Nephron progenitor cell (in vitro differentiated cells): ENCODE measurements at places on chromosomes 3 and 15.

DNA sequence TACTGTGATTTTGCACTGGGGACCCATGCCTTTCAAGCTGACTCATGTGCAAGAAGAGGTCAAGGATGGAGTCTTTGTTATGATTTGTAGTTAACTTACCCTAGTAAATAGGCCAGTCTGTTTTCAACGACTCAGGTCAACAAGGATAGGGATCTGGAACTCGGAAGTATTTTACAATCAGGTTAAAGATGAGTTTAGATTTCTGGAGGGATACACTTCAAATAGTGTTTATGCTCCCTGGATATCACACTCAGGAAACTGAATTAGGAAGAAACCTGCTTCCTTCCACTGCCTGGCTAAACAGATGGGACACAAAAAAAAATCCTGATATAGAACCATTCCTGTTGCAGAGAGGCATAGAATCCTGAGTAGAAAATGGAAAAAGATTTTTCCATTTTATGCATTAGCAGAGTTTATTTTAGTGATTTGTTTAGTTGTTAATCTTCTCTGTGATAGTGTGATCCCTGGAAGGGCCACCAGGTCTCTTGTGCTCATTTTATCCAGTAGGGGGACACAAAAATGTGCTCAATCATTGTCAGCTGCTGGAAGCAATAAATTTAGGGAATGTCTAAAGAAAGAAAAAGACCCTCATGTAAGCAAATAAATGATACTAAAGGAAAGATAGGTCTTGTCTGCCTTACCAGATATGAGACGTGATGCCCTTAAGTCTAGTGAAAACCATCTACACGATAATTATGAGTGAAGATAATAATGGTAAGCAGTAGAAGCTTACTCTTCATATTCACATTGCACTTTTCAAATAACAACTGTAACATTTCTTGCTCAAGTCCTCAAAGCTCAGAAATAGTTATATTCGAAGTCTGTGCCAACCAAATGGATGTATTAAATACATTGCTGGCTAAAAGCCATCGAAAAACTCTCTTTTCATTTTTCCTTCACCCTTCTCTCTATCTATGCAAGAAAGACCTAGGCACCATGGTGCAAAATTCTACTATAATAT is 452.1 kb upstream of the KCNMB2 start:
- H3K4me3 ChIP-seq, result peak overlapping the region; percentile 67
- no peaks in the 10 kb centered on the region for H3K27me3 ChIP-seq
- no peak for DNase-seq
- peaks cover 6% of the 10 kb centered on the region for H3K36me3 ChIP-seq
- peaks cover 100% of the 10 kb centered on the region for H3K4me1 ChIP-seq

DNA sequence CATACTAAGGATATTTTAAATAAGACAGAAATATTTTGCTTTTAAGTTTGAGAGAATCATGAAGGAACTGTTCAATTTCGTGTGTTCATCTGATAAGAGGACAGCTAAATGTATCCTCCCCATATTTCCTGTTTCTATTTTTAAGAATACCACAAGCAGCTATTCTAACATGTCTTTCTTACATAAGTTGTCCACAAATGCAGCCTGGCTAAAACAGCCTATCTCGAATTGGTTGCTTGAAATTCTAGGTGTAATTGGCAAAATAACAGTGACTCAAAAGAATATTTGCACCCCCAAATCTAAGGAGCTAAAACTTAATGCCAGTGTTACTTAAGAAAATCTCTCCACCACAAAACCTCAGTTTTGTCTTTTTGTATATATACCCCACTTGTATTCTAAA is 35.0 kb downstream of the BTLA start:
- DNase-seq, result no peak
- peaks cover 4% of the 10 kb centered on the region for H3K4me1 ChIP-seq
- no peak overlapping the region for H3K4me3 ChIP-seq
- no peak overlapping the region for H3K27ac ChIP-seq
- H3K27me3 ChIP-seq, result no peaks in the 10 kb centered on the region

DNA sequence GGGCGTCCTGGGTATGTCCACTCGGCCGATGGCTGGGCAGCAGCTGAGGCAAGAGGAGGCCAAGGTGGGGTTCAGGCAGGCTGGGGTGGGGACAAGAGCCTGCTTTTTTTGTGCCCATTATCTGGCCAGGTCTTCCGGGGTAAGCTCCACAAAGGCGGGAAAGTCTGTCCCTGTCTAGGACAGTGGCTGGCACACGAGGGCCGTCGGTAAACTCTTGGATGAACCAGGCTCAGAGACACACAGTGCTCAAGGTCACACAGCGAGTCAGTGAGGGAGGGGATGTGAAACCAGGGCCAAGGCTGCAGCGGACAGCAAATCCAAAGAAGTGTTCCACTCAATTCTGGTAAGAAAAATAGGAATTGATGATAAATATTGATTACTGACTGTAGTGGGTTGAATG is 2.9 kb downstream of the DNAJB8 start:
- no peak for DNase-seq
- H3K36me3 ChIP-seq, result no peaks in the 10 kb centered on the region
- H3K27me3 ChIP-seq, result peaks cover 61% of the 10 kb centered on the region

DNA sequence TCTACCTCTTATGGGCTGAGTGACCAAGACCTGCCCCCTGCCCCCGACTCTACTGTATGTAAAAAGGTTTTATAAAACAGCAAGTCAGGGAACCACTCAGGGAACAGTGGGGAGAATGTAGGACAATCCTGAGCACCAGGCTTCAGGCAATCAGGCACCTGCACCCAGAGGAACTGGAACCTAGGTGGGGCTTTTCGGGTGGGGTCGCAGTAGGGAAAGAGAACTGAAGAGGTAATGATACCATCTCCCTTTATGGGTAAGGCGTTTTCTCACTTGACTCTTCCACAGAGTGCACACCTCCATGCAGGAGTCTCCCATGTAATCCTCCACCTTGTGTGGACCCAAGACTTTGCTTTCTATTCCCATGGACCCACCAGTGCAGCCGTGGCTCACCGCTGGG is 45.8 kb downstream of the MYO1E start:
- peaks cover 33% of the 10 kb centered on the region for H3K4me1 ChIP-seq
- no peak overlapping the region for H3K27ac ChIP-seq
- H3K27me3 ChIP-seq, result peaks cover 7% of the 10 kb centered on the region
- H3K4me3 ChIP-seq, result no peak overlapping the region
- no peak for DNase-seq
- no peaks in the 10 kb centered on the region for H3K36me3 ChIP-seq

- DNase-seq, result no peak
- H3K4me3 ChIP-seq, result no peak overlapping the region
- no peak overlapping the region for H3K27ac ChIP-seq
- H3K27me3 ChIP-seq, result peaks cover 8% of the 10 kb centered on the region
Measured at GRCh38 chr15:66808181-66808824, 106.3 kb downstream of the SMAD6 start.

DNA sequence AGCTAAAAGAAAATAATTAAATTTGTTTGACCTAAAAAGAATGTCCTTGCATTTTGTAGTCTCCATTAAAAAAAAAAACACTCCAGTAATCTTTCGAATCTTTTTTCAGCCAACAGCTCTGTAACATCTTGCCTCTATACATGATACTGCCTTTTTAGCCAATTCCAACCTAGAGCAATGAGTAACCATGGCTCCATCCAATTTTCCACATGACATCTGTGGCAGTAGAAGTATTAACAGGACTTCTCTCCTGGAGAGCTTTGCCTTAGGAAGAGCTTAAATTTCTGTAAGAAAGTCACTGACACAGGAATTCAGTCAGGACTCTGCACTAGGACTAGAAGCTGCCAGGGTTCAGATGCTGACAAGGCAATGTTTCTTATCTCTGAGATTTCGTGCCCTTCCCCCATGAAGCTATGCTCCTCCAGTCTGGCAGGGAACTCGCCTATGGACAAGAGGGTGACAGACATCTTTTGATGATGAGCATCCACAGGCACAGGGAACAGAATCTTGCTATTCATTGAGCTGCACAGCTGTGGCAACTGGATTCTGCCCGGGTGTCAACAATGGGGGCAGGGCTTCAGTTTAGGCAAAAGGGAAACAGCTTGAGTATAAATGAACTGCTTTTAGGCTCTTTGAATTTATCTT is 81.8 kb downstream of the ALCAM start:
- no peak for DNase-seq
- no peak overlapping the region for H3K4me3 ChIP-seq
- H3K27ac ChIP-seq, result peak overlapping the region; percentile 79

DNA sequence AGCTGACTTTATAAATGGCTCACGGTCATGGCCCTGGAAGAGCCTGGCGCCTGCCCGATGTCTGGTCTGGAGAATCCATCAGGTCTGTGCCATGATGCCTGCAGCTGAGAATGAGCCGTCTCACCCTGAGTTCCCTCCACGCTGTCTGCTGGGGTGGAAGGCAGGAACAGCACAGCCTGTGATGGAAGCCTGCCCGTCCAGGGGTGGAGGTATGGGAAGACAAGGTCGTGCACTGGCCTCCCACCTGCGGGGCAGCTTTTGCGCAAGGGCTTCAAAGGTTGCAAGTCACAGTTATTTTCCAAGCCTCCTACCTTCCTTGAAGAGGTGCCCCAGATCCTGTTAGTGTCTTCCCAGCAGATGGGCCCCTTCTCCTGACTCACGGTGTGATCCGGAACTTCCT is 275.5 kb downstream of the FAM43A start:
- H3K27me3 ChIP-seq, result peaks cover 15% of the 10 kb centered on the region
- no peak for DNase-seq
- no peak overlapping the region for H3K27ac ChIP-seq
- H3K4me1 ChIP-seq, result peaks cover 5% of the 10 kb centered on the region
- H3K36me3 ChIP-seq, result no peaks in the 10 kb centered on the region

- peak overlapping the region; percentile 97 for H3K4me3 ChIP-seq
- H3K36me3 ChIP-seq, result peaks cover 21% of the 10 kb centered on the region
- peaks cover 7% of the 10 kb centered on the region for H3K27me3 ChIP-seq
- H3K27ac ChIP-seq, result peak overlapping the region; percentile 78
- peaks cover 44% of the 10 kb centered on the region for H3K4me1 ChIP-seq
Measured at GRCh38 chr3:57557085-57557537, 1.0 kb downstream of the PDE12 start.

DNA sequence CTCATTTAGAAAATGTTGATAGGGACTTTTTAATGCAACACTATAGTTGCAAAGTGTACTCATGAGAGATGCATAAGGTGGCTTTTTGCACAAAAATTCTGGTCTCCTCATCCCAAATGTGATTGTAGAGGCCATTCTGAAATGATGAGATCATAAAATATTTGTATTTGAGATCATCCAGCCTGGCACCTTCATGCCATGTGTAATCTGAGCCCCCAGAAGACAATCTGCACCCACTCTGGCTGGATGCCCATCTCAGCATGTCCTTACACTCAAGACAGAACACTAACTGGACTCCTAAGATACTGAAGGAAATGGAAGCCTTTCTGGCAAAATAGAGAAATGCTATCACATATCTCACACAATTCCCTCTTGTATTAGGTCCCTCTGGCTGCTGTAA is 49.2 kb downstream of the SLC7A14 start:
- H3K4me1 ChIP-seq, result peaks cover 2% of the 10 kb centered on the region
- H3K36me3 ChIP-seq, result no peaks in the 10 kb centered on the region
- H3K27me3 ChIP-seq, result peaks cover 4% of the 10 kb centered on the region
- no peak for DNase-seq
